Activated T-helper 2 cell treated with anti-CD3 and anti-CD28 coated beads, Interferon-gamma antibody, Interleukin-2, Interleukin-4, amounts not matched to agents 10 μg/mL and 5 μg/mL and 100 μg/mL, durations not matched to agents 14 hours and 24 hours and 36 hours (primary cell): ENCODE measurements at places on chromosomes 5 and 9. TPM values are rescaled to one million over a fixed set of nuclear protein-coding genes. Genes with fewer than 3 reads are reported as not detected.

GRCh38 chr9:71058660-71059059, 62.8 kb downstream of the TRPM3 start:
- H3K4me1 ChIP-seq: no peaks in the 10 kb centered on the region
- H3K4me3 ChIP-seq: no peak overlapping the region
- DNase-seq: no peak
- no peak overlapping the region for H3K27ac ChIP-seq
- no peaks in the 10 kb centered on the region for H3K27me3 ChIP-seq
- H3K36me3 ChIP-seq: no peaks in the 10 kb centered on the region

DNA sequence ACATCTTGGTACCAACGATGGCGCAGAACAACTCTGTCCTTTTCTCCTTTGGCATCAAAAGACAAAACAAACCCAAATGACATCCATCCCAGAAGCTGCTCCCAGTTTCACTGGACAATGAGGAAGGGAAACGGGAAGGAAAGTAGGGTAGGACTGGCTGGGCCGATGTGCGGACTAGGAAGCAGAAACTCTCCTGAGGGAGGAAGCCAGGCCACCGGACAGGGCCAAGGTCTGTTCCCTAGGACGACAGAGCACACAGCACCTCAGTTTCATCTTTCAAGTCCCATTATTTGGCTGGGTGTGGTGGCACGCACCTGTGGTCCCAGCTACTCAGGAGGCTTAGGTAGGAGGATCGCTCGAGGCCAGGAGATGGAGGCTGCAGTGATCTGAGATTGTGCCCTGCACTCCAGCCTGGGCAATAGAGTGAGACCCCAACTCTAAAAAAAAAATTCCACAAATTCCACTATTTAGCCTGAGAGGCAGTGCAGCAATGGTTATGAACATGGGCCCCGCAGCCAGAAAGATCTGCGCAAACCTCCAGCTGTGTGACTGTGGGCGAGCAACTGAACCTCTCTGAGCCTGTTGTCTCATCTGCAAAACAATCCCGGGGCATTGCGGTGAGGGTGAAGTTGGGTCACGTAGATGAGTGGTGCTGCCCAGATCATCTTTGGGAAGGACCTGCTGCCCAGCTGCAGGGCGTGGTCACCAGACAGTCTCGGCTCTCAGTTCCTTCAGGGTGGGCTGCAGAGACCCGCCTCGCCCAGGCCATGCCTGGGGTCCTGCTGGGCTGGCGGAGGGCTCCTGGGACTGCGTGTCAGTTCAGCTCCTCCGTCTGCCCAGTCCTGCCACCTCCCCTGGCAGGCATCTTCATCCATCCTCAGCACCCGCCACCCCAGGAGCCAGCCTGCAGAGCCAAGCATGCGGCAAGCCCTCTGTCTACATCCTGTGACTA, 101.2 kb upstream of the RAPGEF1 start:
- H3K4me3 ChIP-seq: no peak overlapping the region
- no peaks in the 10 kb centered on the region for H3K36me3 ChIP-seq
- H3K4me1 ChIP-seq: peaks cover 21% of the 10 kb centered on the region
- DNase-seq: no peak

GRCh38 chr5:139696167-139696893, 48.2 kb downstream of the CXXC5 start:
- H3K4me1 ChIP-seq: peaks cover 6% of the 10 kb centered on the region
- no peaks in the 10 kb centered on the region for H3K36me3 ChIP-seq
- no peak overlapping the region for H3K27ac ChIP-seq
- H3K27me3 ChIP-seq: peaks cover 30% of the 10 kb centered on the region
- DNase-seq: no peak

The FBXL7 gene
- total RNA-seq: 0.05 TPM in 1 of 2 replicates, not detected in the other
